ENCODE measurements at places on chromosomes 2 and 18.
A peak's percentile ranks its signal among the peaks of the same experiment; 100 is the strongest.

DNA sequence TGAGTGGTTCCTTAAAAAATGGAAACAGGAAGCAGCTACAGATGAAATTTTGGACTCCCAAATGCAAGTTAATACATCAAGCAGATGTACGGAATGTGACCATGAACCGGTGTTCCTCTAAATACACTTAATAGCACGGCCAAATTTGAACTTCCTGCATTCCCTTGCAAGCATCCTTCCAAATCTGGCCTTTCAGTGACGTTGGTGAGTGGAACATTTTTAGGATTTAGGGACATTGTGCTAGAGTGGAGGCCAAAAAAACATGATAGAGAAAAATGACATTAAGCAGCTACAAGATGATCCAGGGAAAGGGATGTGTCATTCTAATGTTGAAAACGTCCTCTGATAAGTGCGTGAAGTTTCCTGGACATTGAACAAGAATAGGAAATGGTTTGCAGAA lies 62.1 kb downstream of the CTAGE1 start:
- DNase-seq, result no peak

DNA sequence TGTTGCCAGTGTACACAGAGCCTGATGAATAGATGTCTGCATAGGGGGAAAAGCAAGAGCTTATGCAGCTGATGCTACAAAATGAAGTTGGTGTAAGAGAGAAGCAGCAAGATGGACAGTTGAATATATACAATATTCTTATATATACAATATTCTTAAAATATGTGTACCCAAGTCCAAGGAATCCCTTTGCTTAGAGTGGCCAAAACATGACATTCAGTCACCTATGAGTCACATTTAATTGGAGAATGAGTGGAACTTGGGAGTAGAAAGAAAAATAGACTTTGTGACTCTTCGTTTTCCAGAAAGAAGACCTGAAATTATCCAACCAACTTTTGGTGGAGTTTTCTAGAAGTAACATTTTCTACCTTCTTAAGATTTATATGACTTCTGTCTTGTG lies 81.8 kb downstream of the SCN9A start:
- no peak for DNase-seq

DNA sequence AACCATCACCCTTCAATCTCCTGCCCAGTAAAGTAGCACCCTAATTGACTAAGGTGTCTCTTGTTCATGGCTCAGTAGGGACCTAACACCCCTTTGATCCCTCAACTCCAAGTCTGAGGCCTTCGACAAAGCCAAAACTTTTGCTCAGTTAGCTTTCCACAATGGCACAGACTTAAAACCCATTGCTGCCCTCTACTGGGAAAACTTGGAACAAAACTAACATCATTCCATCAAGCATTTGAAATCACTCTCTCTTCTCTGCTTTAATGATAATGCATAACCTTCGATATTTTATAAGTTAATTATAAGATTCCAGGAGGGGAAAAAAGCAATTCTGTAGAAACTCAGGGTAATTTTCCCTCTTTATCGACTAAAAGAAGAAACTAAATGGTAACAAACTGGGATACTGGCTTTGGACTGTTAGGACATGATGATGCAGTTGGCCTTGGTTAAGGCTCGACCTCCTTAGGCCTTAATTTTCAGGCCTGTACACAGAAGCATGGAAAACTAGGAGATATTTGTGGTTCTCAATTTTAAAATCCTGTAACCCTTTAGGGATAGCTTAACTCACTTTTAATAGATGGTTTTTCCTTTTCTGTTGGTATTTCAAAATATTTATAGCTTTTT lies 127.8 kb downstream of the STK39 start:
- peak; percentile 86 for DNase-seq

DNA sequence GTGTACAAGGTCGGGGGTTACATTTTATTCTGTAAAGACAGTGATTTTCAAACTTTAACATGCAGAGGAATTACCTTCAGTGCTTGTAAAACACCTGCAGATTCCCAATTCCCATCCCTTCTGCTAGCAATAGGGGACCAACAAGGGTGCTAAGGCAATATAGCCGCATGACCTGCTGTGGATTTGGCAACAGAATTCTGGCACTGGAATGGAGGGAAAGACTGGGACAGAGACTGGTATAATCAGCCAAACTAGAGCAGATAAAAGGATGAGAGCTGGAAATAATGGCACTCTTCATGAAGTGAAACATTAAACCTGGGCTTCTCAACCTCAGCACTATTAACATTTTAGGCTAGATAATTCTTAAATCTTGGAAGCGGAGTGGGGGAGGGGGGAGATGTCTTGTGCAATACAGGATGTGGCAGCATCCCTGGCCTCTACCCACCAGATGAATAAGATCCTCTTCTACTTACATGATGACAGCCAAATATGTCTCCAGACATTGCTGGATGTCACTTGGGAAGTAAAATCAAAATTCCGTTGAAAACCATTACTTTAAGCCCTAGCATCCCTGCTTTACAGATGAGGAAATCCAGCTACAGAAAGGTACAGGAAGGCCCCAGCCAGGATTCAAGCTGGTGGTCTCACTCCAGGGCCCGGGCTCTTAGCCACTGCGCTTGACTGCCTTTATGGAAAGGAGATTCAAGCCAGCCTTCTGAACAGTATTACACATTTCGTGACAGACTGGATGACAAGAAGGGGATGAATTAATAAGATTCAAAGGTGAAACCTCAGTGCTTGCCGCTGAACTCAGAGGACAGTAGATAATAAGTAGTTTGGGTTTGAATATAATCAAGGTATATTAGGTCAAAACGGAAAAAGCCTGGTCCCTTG lies 1.7 kb downstream of the EVA1A start:
- no peak for DNase-seq

- DNase-seq, result peak; percentile 16
These were observed 73.4 kb upstream of the CHAC2 start for GRCh38 chr2:53694096-53694771.

GRCh38 chr18:39806525-39806924 lies 2148.5 kb upstream of the PIK3C3 start:
- DNase-seq, result peak; percentile 40

- no peak for DNase-seq
These were observed 132.9 kb upstream of the HDAC4 start for GRCh38 chr2:239533569-239534316.

GRCh38 chr2:146415291-146415690 lies 1429.5 kb upstream of the ACVR2A start:
- DNase-seq, result no peak

DNA sequence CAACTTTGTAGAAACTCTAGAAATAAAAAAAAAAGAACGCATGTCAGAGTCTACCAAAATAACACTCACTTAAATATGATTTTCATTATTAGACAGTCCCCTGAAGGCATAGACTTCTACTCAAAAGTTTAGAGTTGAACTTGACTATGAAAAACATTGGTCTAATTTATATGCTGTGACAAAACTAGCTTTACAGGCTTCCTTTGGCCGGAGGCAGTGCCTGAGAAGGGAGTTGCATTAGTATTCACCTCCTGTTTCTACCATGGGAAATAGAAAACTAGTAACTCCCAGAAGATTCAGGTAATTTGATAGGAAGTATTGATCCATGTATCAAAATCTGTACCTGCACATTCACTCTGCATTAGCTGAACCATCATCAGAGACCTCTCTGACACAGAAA lies 163.4 kb upstream of the NOSTRIN start:
- no peak for DNase-seq

DNA sequence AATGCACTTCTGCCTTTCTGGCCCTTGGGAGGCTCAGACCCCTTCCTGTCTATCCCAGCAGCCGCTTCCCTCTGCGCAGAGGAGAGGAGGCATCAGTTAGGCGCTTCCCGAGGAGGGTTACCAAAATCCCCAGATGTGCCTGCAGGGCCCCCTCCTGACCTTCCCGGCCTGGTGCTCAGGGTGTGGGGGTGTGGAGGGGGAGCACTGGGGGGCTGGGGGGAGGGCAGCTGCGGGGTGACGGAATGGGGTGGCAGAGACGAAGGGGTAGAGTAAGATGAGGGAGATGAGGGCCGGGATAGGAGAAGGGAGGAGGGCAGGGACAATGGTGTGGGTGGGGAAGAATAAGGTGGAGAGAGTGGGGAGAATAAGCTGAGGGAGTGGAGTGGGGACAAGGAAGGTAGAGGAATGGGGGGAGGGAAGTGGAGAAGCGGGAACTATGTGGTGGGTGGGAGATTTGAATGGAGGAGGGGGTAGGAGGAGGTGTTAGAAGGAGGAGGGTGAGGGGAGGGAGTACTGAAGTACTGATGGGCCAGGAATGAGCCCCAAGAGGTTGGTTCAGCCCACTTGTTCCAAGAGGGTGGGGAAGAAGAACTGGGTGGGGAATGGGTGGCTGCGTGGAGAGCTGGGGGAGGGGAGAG lies 6.5 kb upstream of the ZAP70 start:
- DNase-seq, result no peak

- no peak for DNase-seq
These were observed 285.4 kb downstream of the ZNF516 start for GRCh38 chr18:76209597-76209996.

DNA sequence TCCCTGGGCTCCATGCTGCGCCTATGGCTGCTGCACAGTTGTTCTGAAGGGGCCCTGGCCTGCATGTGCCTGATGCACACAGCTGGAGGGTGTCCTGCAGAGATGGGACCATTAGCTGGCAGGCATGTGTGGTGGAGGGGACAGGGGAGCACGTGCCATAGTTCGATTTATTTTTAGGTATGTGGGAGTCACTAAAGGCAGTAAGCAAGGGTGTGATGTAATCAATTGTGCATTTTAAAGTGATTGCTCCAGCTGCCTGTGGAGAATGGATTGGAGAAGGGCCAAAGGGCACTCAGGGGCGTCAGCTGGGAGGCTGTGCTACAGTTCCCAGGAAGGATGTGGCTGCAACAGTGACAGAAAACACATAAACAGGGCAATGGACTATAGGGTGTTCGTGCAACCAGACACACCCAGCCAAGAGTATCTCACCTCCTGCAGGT lies 205.1 kb downstream of the ARL4C start:
- peak; percentile 38 for DNase-seq

GRCh38 chr2:71927757-71928715 lies 219.6 kb downstream of the CYP26B1 start:
- DNase-seq, result no peak

GRCh38 chr2:240836781-240837467 lies 16.9 kb upstream of the KIF1A start:
- DNase-seq, result no peak

DNA sequence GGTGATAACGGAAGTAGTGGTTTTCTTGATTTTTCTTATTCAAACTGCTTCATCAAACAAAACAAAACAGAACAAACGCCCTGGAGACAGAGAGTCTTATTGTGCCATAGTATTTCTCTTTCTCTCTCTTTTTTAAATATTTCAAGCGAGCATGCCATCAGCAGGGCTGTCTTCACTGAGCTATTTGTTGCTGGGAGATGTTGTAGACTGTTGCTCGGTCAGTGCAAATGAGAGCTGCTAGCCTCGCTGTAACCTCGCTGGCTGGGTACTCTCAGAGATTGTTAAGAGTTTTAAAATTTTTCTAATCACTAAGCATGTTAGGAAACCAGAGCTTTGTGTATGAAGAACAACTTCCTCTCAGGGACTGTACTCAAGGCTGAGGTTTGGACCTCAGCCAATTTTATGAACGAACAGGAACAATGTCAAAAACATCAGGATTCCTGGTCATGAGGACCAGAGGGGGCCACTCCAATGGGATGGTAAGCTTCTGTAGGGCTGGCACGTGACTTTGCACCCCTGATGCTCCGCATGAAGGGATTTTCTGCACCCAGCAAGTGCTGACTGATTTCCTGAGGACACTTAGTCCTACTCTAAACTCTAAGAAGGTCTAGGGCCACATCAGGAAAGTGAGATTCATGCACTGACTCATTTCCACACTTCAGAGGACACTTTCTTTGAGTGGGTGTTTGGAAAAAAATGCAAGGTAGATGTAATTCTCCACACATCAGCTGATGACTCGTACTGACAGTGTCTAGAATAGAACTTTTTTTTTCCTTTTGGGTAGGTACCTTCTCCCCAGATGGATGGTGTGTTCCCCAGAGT lies 59.8 kb upstream of the IL1R1 start:
- DNase-seq, result no peak

GRCh38 chr2:239256350-239256743 lies 144.5 kb downstream of the HDAC4 start:
- no peak for DNase-seq

- DNase-seq, result no peak
These were observed 81.2 kb upstream of the DSEL start for GRCh38 chr18:67597759-67598158.

DNA sequence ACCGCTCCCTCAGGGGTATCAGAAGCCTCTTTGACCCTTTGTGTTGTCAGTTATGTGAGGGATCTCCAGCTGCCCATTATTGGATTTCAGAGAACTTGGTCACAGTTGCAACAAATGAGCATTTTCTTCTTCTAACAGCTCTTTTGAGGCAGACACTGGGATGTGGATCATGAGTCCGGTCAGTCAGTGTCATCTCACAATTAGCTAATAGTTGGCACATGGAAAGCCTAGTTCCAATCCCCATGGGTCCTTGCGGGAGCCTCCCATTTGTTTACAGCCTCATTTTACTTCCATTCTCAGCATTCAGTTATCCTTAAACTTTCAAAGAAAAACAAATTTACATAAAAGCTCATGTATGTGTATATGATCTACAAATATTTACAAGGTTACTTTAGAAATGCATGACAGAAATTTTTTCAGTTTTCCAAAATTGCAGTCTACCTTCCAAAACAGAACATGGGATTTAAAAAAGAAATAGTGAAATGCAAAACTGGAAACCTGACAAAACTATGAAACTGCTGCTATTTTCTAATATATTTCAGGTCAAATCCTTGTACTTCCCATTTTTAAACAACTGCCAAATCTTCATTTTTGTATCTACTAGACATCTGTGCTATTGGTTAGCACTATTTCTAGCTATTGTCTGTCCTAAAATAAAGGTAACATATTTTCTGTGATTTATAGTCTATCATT lies 547.1 kb upstream of the ZEB2 start:
- no peak for DNase-seq

DNA sequence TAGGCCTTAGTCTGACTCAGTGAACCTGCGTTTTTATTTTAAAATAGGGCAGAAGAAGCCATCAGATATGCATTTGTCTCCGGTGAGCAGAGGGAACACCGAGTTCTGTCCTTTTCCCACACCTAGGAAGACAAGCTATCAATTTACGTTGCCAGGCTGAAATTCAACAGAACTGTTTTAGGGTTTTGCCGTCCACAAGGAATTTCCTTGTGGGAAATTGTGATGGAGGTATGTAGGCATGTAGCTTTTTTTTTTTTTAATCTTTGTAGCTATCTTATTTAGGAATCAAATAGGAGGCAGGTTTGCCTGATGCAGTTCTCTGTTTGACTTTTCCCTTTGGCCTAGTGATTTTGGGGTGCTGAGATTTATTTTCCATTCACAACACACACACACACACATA lies 62.0 kb upstream of the ASAP2 start:
- no peak for DNase-seq

DNA sequence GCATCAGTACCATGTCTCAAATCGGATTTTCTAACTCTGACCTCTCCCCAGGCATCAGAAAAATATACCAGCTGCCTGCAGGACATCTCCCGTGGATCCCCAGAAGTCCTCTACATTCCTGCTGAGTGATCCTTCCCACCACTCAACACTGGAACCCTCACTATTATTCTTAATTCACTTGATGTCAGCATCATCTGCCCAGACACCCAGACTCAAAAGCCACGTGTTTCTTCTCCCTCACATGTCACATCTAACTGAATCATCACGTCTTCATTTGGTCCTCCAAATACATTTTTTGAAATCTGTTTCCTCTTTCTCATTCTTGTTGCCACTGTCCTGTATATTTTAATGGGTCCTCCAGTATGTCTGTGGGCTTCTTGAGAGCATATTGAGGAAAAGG lies 218.6 kb downstream of the HRH4 start:
- DNase-seq, result no peak

Data from brain (organoid and tissue), 16 donors.